ENCODE measurements at places on chromosomes 5 and 9.

DNA sequence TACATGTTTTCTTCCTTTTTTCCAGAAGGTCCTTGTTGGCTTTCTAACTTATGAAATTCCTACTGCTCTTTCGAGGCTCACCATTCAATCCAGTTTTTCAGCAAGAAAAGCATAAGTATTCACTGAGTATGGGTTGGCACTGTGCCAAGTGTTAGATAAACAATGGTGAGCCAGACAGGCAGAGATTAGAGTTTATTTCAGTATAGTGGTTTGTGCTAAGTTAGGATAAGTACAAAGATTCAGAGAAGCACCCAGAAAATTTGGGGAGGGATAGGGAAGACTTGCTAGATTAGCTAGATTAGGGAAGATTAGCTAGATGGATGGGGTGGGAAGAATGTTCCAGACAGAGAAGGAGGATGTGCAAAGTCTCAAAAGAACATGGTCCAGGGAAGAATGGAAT, 122.9 kb downstream of the OXCT1 start:
- no peak for DNase-seq

GRCh38 chr5:129770024-129770820, 22.3 kb downstream of the MINAR2 start:
- no peak for DNase-seq

DNA sequence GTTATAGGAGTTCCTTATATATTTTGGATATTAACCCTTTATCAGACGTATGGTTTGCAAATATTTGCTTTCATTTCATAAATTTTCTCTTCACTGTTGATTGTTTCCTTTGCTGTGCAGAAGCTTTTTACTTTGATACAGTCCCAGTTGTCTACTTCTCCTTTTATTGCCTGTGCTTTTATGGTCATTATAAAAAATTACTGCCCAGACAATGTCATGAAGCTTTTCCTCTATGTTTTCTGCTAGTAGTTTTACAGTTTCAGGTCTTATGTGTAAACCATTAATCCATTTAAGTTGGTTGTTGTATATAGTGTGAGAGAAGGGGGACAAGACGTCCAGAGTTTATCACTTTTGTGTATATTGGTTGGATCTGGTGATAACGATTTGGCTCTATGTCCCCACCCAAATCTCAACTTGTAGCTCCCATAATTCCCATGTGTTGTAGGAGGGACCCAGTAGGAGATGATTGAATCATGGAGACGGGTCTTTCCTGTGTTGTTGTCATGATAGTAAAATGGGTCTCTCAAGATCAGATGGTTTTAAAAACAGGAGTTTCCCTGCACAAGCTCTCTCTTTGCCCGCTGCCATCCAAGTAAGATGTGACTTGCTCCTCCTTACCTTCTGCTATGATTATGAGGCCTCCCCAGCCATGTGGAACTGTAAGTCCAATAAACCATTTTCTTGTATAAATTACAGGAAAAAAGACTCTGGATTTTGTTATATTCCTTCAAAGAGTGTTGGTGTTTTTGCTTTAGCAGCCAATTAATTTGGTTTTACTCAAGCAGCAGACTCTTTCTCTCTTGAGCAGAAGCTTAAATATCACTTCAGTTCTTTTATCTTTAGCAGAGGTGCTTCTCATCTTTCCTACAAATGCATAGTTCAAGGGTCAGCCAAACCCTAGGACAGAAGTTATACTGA, 13.7 kb downstream of the F2R start:
- no peak for DNase-seq

DNA sequence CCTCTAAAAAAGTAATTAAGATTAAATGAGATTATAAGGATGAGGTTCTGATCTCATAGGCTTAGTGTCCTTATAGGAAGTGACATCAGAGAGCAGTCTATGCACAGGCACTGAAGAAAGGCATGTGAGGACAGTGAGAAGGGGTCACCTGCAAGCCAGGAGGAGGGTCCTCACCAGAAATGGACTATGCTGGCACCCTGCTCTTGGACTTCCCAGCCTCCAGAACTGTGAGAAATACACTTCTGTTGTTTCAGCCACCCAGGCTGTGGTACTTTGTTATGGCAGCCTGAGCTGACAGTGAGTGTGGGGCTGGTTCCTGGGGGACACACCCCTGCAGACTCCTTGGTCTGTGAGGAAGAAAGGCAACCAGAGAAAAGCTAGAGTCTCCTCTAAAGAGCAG, 34.7 kb upstream of the IL6ST start:
- DNase-seq: no peak

- peak; percentile 77 for DNase-seq
These were observed 777 bp downstream of the ENDOG start for GRCh38 chr9:128818839-128819715.

DNA sequence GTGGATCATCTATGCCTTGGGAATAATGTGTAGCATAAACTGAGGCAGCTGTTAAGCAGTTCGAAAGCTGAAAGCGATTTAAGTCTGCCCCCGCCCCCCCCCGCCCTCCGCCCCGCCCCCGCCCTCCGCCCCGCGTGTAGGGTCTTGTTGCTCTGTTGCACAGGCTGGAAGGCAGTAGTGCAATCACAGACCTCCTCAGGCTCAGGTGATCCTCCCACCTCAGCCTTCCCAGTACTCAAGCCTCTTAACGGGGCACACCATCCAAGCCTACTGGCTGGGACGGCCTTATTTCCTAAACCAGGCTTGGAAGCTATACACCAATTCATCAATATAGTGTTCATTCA, 945 bp downstream of the ANKDD1B start:
- no peak for DNase-seq

Data from left ventricle myocardium superior (tissue), 1 donor.